ENCODE measurements at places on chromosomes 6 and 20.
A peak's percentile ranks its signal among the peaks of the same experiment; 100 is the strongest.

GRCh38 chr6:20691185-20691584 lies 156.9 kb downstream of the CDKAL1 start:
- no peak for DNase-seq

GRCh38 chr6:18503593-18504231 lies 116.6 kb downstream of the RNF144B start:
- peak; percentile 59 for DNase-seq

DNA sequence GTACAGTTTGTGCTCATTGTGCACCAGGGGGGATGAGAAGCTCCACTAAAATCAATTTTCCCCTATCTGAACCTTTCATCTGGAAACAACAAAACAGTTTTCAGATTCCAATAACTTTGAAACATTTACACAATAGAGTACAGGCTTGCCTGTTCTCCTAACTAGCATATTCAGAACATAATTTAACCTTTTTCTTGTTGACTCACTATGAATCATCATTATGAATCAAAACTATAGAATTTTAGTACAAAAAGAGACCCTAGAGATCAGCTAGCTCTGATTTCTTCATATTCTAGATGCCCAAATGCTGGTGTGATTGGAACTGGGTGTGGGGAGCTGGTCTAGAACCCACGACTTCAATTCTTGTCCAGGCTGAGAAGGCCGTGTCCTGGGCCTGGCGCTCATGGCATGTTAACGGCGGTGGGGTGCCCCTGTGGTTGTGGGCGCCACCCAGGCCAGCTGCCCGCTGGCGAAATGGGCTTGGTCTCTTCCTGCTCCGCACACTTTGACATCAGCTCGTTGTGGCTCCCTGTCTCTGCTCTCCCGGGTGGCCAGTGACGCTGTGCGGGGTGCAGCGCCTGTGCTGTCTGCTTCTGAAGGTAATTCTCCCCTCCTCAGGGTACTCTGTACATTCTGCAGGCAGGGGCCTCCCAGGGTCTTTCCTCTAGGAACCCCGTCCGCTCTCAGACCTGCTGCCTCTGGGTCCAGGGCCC lies 29.9 kb upstream of the AGPAT4 start:
- peak; percentile 29 for DNase-seq

DNA sequence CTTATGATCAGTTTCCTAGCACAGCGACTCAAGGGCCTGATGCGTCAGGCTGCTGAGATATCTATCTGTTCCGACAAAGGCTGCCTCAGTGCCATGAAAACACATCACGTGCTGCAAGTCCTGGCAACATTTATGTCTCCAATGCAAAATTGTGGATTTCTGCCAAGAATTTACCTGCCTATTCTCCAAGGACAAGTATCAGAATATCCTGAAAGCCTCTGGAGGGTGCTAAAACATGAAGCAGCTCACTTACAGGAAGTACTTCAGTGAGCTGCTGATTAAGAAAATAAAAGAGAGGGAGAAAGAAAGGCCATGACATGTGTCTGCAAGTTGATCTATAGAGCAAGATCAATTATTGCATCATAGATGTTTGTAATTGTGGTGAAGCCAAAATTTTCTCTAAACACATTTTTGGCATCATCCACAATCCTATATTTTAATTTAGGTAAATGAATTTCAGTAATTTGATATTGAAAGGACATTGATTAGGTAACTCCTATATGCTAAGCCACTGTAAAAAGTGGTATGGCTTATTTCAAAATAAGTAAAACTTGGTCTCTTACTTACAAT lies 25.8 kb upstream of the TPBG start:
- DNase-seq, result no peak

GRCh38 chr6:37038292-37039198 lies 33.1 kb downstream of the FGD2 start:
- peak; percentile 18 for DNase-seq

GRCh38 chr6:125095580-125096301 lies 57.8 kb upstream of the TPD52L1 start:
- DNase-seq, result peak; percentile 75

DNA sequence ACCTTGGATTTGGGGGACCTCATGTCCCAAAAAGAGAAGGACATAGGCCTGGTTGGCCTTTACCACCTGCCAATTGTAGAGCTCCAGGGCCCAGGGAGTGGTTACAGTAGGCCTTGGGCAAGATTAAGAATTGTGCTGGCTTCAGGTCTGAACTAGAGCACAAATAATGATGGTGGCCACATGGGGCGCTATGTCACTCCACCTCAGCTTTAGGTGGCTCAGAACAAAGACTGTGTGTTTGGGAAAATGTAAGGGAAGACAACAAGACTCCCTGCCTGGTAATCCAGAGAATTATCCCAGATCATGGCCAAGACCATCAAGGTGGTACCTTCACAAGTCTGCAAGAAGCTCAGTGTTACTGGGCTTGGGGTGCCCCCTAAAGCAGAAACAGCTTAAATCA lies 224.9 kb upstream of the OPRM1 start:
- no peak for DNase-seq

DNA sequence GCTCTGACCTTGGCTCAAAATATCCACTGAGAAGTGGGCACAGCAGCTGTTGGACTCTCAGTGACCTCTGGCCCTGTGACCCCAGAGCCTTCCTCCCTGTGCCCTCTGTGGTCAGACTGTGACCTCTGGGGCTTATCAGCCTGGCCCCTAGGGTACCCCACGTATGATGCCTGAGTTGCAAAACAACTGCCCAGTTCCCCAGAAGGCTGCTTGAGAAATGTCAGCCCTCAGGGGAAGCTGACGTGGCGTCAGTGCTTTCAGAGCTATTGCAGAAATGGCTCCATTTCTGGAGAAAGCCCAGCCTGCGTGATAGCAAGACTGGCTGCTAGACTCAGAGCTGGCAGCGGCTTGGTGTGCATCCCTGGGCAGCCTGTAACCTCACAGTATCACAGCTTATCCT lies 31.5 kb upstream of the TGM2 start:
- no peak for DNase-seq

DNA sequence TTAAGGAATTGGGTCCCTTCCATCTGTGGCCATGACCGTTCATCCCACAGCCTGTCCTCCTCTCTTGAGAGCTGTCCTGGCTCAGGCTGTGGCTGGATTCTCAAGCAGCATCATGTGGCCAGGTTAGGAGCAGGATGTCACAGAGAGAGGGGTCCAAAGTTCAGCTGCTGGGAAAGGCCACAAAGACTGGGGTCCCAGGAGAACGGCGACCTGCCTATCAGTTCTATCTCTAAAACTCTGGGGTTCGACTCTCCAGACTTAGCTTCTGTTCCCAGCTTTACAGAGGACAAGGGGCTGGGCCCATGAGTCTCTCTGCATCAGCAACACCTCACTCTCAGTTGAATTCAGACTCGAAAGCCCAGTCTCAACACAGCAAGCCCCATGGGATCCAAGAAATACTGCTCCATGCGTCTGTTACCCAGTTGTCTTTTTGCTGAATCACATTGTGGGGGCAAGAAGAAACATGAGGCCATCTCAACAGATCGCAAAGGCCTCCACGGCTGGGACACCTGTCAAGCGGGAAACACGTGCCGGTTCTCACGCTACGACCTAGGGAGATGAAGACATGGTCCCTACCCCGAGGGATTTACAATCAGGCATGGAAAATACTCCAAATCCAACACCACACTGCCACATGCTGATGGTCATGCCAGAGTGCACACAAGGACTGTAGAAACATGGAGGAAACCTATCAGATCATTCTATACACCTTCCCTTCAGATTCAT lies 95.4 kb downstream of the SLC22A23 start:
- no peak for DNase-seq

GRCh38 chr20:3890999-3891929 lies 2.1 kb downstream of the PANK2 start:
- no peak for DNase-seq

DNA sequence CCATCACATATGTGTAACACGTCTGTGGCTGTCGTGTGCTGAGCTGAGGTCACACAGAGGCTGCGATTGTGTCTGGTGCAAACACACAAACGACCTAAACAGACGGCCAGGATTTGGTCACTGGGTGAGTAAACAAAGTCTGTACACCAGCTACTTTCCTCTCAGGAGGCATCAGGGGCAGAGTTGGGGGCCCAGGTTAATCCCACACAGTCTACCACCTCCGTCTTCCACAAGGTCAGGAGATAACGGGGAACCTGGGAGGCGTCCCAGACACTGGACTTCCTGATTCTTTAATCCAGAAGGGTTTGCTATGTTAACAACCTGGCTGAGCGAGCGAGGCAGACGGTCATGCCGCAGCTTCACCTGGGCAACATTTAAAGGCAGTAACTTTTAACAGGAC lies 1.5 kb downstream of the DACT2 start:
- no peak for DNase-seq

All from astrocyte (in vitro differentiated cells and primary cell).